Posterior vena cava (tissue), 2 donors: ENCODE measurements at places on chromosomes 11 and 22. TPM values are rescaled to one million over a fixed set of nuclear protein-coding genes. Genes with fewer than 3 reads are reported as not detected.

The MAP6 gene
- 11.6 TPM for total RNA-seq

The TRMU gene
- 27.2 TPM for total RNA-seq

The SCUBE2 gene
- 2.5 TPM for total RNA-seq

DNA sequence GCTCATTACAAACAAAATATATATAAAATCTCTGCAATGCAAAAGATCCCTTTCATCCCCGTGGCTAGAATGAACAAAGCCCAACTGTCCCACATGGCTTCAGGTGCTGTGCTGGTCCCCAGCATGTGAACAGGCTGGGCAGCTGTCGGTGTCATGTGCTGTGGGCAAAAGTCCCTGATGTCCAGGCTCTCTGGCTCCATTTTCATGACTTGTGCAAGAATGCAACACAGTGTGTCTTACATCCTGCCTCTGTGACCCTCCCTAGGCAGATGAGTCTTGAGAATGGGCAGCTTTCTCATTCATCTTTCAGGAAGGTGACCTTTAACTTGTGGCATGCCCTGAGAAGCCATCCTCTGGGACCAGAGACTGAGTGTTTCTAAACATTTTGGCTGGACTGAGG lies 14.5 kb downstream of the GUCD1 start:
- no peak for DNase-seq

DNA sequence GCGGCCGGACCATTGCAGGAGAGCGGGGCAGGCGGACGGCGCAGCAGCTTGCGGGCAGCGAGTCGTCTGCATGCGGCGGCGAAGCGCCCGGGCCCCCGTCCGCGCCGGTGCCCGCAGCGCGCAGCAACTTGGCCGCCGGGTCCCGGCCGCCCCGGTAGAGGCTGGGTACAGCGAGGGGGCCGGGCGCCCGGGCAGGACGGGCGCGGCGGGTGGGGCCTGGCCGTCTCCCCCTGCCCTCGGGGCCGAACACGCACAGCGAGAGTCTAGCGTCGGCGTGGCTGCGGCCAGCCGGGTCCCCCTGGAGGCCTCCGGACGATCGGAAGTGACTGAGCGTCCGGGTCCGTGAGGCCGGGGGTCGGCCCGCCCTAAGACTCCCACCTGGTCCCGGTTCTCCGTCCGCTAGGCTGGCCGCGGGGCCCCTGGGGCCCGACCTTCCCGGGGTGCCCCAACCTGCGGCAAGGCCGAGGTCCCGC lies 775 bp upstream of the TRABD start:
- no peak for DNase-seq

DNA sequence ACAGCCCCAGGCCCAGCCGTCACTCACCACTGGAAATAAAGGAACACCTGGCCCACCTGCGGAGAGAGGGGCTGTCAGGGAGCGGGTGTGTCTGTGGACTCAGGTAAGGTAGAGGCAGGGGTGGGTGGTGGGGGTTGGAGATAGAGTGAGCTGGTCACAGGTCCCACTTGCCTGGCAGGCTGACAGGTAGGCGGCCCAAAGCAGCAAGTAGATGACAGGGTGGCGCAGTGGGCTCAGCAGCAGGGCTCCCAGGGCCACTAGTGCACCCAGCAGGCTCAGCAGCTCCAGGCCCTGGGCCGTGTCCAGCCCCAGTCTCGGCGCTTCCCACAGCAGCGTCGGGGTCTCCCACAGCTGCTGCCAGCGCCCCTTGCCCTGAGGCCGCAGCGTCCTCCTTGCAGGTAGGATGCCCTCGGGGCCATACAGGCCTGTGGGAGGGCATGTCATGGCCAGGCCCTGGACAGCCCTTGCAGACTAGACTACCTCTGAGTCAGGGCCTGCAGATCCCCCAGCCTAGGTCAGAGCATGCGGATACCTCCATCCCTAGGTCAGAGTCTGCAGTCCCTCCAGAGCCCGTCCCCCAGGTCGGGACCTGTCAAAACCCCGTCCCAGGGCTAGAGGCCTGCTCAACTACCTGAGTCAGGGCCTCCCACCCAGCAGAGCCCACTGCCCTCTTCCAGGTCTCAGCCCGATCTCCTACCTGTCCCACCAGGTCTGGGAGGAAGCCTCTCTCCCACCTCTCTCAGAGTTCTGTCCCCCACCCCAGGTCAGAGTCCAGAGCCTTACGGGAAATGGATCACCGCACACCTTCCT lies 686 bp downstream of the LMF2 start:
- no peak for DNase-seq

DNA sequence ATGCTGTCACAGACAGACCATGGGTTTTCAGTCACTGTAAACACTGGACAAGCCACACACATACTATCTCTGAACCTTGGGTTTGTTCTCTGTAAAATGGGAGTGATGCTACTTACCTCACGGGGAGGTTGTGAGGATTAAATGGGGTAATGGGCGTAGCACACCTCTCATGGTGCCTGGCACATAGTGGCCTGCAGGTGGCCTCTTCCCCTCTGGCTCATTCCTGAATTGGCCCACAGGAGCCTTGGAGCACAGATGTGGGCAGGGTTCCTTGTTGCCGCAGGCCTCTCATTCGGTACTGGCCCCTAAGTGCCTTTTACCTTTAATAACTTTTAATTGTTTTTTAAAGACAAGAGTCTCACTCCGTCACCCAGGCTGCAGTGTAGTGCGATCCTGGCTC lies 11.7 kb downstream of the MICAL2 start:
- DNase-seq, result no peak

DNA sequence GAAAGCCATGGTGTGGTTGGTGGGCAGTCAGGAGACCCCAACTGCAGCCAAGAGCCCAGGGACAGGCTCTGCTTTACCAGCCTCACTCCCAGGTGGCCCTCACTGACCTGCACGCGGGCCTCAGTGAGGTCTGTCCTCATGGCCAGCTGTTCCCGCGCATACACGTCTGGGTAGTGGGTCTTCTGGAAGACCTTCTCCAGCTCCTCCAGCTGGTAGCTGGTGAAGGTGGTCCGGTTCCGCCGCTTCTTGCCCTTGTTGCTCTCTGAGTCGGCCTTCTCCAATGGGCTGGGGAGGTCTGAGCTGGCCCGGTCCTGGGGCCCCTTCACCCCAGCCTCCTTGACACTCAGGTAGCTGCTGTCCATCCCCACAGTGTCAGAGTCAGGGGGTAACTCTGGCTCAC lies 34.7 kb downstream of the ALX4 start:
- peak; percentile 44 for DNase-seq

GRCh38 chr11:115153135-115153534 lies 351.1 kb downstream of the CADM1 start:
- DNase-seq, result no peak

- DNase-seq, result no peak
These were observed 2.9 kb upstream of the E2F8 start for GRCh38 chr11:19243613-19244012.

DNA sequence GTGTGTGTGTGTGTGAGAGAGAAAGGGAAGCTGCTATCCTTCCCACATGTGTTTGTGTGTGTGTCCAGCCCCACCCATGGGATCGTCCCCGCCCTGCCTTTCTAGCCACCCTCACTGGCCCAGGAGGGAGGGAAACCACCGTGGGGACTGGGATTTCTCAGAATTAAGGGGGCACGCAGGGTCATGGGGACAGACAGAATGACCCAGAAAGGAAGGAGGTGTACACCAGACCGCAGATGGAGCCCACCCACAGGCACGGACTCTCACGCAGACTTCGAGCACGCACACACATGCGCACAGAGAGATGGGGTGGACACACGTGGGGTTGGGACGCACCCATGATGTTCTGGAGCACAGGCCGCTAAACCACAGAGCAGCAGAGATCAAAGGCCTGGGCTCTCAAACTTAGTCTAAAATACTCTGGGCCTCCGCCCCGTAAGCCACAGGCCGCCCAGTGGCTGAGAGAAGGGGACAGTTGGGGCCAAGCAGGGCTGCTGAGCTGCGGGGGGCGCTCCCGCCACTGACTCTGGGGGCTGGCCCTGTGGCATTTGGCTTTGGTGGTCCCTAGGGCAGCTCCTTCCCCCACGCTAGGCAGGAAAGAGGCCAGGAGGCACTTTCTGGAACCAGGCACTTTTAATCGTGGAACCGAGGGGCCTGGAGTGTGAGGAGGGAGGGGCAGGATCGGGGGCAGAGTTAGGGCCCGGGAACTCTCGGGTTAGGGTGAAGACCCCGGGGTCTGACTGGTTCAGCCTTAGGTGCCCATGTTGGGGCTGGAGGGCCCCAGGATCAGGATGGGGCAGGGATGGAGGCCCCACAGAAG lies 1.5 kb downstream of the IFITM5 start:
- peak; percentile 83 for DNase-seq

DNA sequence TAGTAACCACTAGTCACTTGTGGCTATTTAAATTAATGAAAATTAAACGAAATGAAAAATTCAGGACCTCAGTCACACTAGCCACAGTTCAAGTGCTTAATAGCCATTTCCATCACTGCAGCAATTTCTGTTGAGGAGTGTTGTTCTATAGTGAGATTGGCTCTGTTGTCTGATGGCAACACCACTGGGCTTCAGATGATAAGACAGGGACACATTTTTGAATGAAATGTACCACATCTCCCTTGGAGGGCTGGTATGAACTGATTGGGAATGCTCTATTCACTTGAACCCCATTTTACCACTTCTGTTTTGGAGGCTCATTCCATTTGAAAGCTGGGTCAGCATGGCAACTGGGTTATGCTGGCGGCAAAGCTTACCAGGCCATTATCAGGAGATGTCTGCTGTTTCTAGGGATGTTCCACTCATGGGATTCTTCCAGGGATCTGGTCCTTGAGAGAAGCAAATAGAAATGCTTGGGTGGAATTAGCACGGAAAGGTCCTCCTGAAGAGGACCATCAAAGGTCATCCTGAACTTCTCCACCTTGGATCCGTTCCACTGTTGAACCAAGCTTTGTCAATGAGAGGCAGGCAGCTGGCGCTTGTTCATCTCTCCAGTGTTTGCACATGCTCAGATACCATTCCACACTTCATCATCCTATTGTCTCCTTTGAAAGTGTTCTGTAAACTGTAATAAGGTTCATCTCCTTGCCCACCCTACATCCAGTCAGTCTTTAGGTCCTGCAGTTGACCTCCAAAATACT lies 7.6 kb downstream of the AMOTL1 start:
- DNase-seq, result no peak

DNA sequence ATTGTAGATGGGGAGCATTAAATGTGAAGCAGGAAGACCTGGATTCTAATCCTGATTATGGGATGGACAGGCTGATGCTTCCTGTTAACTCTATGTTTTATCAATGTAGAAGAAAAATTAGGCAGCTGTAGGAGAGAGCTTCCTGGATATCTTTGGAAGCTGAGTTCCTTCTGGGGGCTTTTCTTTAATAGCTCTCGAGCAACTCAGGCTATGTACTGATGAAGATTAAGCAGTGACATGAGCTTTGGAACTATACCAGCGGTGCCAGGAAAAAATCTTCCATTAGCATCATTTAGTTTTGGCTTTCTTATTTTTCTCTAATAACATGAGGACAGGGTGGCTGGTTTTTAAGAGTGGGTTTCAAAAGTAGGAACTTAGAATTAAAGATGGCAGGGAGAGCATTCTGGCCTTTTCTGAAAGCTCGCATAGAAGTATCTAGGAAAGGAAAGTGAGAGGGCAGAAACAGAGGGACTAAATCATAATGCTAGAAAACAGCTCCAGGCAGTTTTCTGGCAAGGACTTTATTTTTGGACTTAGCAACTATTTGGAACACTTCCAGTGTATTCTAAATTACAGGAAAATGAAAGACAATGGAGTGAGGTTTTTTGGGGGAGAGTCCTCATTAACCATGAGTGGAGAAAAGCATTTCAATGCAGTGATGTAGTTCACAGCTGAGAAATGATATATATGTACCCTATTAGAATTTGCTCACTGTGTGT lies 69.2 kb upstream of the RRM1 start:
- DNase-seq, result no peak

- DNase-seq, result no peak
These were observed 4.2 kb downstream of the CAPN1 start for GRCh38 chr11:65185869-65186341.

GRCh38 chr22:39207141-39208012 lies 37.4 kb downstream of the PDGFB start:
- peak; percentile 38 for DNase-seq

DNA sequence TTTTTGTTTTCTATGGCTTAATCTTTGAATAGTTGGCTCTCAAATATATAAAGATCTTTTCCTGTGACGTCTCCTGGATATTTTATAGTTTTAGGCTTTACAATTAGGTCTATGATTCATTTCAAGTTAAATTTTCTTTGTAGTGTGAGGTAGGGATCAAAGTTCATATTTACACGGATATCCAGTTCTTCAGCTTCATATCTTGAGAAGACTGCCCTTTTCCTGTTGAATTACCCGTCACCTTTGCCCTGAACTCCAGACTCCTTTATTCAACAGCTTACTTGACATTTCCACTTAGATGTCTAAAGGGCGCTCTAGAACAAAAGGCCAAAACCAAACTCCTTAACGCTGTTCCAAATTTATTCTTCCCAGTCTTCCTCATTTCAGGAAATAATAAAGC lies 51.7 kb downstream of the TTC17 start:
- no peak for DNase-seq

- no peak for DNase-seq
These were observed 801.7 kb downstream of the TBC1D22A start for GRCh38 chr22:47564158-47564450.

DNA sequence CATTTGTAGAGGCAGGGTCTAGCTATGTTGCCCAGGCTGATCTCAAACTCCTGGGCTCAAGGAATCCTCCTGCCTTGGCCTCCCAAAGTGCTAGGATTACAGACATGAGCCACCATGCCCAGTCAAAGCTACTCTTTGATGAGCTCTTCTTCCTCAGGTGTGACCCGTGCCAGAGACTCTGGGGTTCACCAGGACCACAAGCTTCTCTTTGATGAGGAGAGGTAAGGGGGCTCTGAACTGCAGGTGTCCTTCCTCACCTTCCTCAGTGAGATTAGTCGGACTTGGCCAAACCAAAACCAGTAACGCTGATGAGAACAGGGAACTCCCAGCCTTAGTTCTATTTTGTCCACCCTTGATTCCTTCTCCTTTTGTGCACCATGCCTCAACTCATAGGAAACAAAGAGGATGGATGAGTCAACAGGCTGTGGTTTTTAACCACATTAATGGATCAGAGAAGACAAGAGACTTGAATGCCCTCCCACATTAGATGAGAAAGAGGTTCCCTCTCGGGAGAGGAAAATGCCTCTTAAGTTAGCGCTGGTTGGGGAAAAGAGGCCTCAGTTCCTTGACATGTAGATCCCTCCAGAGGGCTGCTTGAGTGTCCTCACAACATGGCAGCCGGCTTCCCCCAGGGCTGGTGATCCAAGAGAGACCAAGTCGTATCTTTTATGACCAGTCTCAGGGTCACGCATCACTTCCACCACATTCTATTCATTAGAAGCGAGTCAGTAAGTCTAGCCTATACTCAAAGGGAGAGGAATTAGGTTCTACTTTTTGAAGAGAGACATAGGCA lies 25.7 kb upstream of the CTR9 start:
- DNase-seq, result no peak

GRCh38 chr11:21921151-21921550 lies 271.7 kb upstream of the ANO5 start:
- DNase-seq, result no peak

- no peak for DNase-seq
These were observed 23.9 kb upstream of the CCDC179 start for GRCh38 chr11:22884217-22884616.

DNA sequence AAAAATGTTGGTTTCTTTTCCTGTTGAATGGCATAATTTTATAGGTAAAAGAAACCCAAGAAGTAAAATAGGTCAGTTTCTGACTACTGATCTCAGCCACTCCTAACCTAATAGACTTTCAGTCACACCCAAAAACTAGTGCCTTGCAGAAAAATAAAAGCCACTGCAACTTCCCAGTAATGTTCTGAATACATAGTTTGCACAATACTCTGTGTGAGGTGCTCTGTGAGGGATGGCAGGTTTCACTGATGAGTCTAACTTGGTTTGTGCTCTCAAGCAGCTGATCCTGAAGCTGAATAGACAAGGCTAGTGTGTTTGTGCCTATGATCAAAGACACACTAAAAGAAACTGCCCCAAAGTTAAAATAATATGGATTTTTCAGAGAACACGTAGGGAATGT lies 758.3 kb downstream of the NELL1 start:
- DNase-seq, result no peak
